IMR-90 (cell line): ENCODE measurements at places on chromosomes 16 and 17.

DNA sequence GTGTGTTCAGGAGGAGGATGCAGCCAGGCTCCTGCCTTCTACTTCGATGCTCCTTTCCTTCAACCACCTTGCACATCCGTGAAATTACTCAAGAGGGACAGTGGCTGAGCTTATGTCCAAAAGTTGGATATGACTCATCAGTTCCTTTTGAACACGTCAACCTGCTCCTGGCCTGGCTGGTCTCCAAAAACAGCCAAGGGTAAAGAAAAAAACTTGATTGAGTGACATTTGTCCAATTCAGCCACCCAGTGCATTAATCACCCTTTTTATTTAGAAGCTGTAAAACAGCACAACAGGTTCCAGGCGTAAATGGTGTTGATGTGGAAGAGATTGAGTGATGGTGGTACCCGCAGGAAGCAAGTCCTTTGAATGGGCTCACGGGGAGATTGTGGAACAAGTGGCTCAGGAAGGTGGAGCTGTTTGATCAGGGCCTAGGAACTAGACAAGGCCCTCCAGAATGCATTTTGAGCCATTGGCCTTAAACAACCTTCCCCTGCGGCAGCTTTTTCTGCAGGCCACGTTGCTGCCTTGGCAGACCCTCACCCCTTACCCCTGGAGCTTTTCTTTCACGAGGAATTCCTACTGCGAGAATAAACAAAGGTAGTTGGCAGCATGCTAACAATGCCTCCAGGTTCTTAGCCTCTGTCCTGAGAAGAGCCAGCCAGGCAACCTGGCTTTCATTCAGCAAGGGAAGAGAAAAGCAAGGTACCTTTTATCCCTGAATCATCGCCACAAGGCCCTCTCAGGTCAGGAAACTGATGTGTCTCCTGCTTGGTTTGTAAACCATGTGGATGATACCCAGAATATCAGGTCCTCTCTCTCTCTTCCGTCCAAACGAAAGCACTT lies 173.3 kb upstream of the CACNG5 start:
- H3K4me3 ChIP-seq, result no peak overlapping the region
- DNase-seq, result peak; percentile 56
- H3K4me1 ChIP-seq, result no peaks in the 10 kb centered on the region

- no peak overlapping the region for H3K4me3 ChIP-seq
- H3K4me1 ChIP-seq, result no peaks in the 10 kb centered on the region; the same call in 1 of the 2 replicates
- no peaks in the 10 kb centered on the region for H3K27me3 ChIP-seq
- DNase-seq, result peak; percentile 49
- peaks cover 23% of the 10 kb centered on the region for H3K36me3 ChIP-seq
- H3K27ac ChIP-seq, result no peak overlapping the region
These were observed 12.0 kb downstream of the VAC14 start for GRCh38 chr16:70788668-70789594.

- H3K4me1 ChIP-seq, result peaks cover 27% of the 10 kb centered on the region
- peak overlapping the region; percentile 57 for H3K27ac ChIP-seq
- no peaks in the 10 kb centered on the region for H3K27me3 ChIP-seq
- H3K36me3 ChIP-seq, result peaks cover 9% of the 10 kb centered on the region
- no peak overlapping the region for H3K4me3 ChIP-seq
These were observed 21.6 kb downstream of the VASN start for GRCh38 chr16:4393240-4393600.

- peaks cover 4% of the 10 kb centered on the region; the same call in 1 of the 2 replicates for H3K36me3 ChIP-seq
- peaks cover 2% of the 10 kb centered on the region; the same call in 1 of the 2 replicates for H3K27me3 ChIP-seq
- H3K4me3 ChIP-seq, result no peak overlapping the region
- H3K4me1 ChIP-seq, result no peaks in the 10 kb centered on the region
- no peak overlapping the region for H3K27ac ChIP-seq
These were observed 32.8 kb downstream of the TMEM186 start for GRCh38 chr16:8764525-8765250.

DNA sequence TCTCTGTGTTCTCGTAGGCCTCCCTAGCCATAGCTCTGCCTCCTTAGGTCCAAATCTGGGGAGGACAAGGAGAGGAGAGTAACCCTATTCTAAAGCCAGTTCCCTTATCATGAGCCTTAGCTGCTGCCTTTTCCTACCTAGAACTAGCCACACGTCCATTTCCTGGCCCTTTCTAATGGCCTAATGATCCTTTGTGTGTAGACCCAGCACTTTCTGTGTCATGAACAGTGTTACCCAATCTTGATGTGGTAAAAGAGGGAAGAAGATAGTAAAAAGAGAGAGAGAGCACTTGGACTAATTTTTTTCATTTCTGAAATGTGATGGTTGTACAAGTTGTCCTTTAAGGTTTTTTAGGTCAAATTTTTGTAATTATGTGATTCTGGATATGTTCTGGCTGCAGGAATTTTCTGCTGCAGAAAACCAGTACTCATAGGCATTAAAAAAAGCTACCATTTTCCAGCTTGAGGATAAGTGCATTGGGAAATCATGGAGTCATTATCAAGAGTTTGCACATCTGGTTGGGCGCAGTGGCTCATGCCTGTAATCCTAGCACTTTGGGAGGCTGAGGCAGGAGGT lies 18.2 kb downstream of the CASC3 start:
- no peak overlapping the region for H3K27ac ChIP-seq
- DNase-seq, result no peak
- no peaks in the 10 kb centered on the region; the same call in 1 of the 2 replicates for H3K4me1 ChIP-seq

- peaks cover 4% of the 10 kb centered on the region for H3K36me3 ChIP-seq
- H3K27me3 ChIP-seq, result no peaks in the 10 kb centered on the region
- H3K4me3 ChIP-seq, result no peak overlapping the region
- no peak for DNase-seq
- H3K4me1 ChIP-seq, result peaks cover 4% of the 10 kb centered on the region; the same call in 1 of the 2 replicates
These were observed 26.6 kb downstream of the NLK start for GRCh38 chr17:28069061-28069460.

GRCh38 chr16:68313116-68313515 lies 2.3 kb downstream of the PRMT7 start:
- no peak for DNase-seq
- no peak overlapping the region for H3K27ac ChIP-seq

DNA sequence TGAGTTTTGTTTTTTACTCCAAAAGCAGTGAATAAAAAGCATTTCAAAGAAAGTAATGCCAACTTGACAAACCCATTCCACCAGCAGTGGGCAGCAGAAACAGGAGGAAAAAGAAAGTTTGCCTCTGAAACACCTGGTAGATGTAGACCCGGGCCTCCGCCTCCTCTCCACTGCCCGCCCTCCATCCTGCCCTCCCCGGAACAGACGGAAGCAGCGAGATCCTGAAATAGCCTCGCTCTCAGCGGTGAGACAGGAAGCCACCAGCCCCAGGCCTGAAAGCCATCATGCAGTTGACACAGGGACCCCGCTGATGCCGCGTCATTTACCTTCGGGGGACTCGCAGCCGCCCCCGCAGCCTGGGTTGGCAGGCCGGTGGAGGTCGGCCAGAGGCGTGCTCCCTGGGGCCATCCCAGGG lies 67.8 kb downstream of the C16orf78 start:
- peaks cover 3% of the 10 kb centered on the region; the same call in 1 of the 2 replicates for H3K27me3 ChIP-seq
- DNase-seq, result no peak
- H3K4me1 ChIP-seq, result no peaks in the 10 kb centered on the region
- H3K4me3 ChIP-seq, result no peak overlapping the region
- H3K36me3 ChIP-seq, result no peaks in the 10 kb centered on the region

GRCh38 chr16:83689385-83689831 lies 118.4 kb upstream of the HSBP1 start:
- H3K4me3 ChIP-seq, result no peak overlapping the region
- no peaks in the 10 kb centered on the region for H3K36me3 ChIP-seq
- H3K27ac ChIP-seq, result no peak overlapping the region
- peak; percentile 94 for DNase-seq

- no peaks in the 10 kb centered on the region for H3K27me3 ChIP-seq
- DNase-seq, result no peak
- H3K27ac ChIP-seq, result no peak overlapping the region
- peaks cover 11% of the 10 kb centered on the region for H3K4me1 ChIP-seq
- no peak overlapping the region for H3K4me3 ChIP-seq
These were observed 3.0 kb downstream of the TP53I13 start for GRCh38 chr17:29571486-29571882.

- no peaks in the 10 kb centered on the region; the same call in 1 of the 2 replicates for H3K27me3 ChIP-seq
- DNase-seq, result no peak
- H3K36me3 ChIP-seq, result no peaks in the 10 kb centered on the region
- no peaks in the 10 kb centered on the region for H3K4me1 ChIP-seq
- no peak overlapping the region for H3K4me3 ChIP-seq
These were observed 518.1 kb downstream of the KCNJ2 start for GRCh38 chr17:70687421-70687820.
